Activated CD4-positive, alpha-beta memory T cell treated with anti-CD3 and anti-CD28 coated beads for 36 hours (primary cell): ENCODE measurements at places on chromosomes 3 and 15.

- no peak for DNase-seq
Observed at GRCh38 chr3:190867071-190867470, 4.6 kb upstream of the GMNC start.

DNA sequence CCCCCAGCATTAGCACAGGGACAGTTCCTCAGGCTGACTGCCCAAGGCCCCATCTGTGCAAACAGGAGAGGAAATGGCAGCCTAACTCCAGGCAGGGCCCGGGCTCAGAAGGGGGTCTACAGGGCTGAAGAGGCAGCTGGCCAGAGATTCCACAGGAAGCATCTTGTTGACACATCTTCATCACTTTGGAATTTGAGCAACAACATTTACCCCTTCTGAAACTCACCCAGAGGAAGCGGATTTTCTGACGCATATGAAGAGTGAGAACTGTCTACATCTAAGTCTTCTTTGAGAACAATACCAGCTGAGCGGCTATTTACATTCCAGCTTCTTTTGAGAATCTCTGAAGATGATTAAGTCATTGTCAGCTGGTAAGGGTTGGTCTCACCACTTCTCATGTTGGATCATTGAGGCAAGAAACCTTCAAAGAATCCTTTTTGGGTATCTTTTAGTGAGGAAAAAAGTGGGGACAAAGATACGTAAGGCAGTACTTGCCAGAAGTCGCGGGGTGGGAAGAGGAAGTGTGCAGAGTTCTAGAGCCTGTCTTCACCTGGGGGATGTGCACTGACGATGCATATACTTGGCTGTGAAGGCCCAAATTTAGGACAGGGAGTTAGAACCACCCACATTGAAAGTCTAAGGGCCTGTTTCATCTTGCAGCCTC is 25.4 kb upstream of the SRP14 start:
- no peak for DNase-seq

DNA sequence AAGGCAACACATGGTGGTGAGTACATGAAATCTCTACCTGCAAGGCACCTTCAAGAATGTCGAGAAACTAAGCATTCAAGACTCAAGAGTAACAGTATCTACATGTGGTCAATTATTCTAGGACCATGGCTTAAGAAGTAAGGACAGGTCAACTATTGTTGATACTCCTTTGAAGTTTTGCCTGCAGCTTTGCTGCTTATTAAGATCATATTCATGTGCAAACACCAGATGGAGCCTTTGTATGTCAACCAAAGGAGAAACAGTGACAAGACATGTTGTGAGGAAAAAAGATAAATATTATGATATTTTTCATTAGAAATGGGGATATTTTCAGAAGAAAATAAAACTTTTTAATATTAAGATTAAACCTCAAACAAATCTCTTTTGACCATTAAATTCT is 52.3 kb upstream of the FGF7 start:
- no peak for DNase-seq

- no peak for DNase-seq
Observed at GRCh38 chr15:66072616-66073361, 180.8 kb downstream of the MEGF11 start.
